D721Med (cell line): ENCODE measurements at places on chromosomes 1 and 21.

- DNase-seq: no peak
Observed at GRCh38 chr1:84101204-84101603, 42.9 kb upstream of the PRKACB start.

- DNase-seq: no peak
Observed at GRCh38 chr1:157696966-157697628, 3.5 kb downstream of the FCRL3 start.

GRCh38 chr1:51306950-51307349, 23.4 kb downstream of the TTC39A start:
- DNase-seq: no peak

- DNase-seq: no peak
Observed at GRCh38 chr1:200228486-200228885, 181.3 kb downstream of the ZNF281 start.

GRCh38 chr1:22670352-22670975, 17.4 kb downstream of the C1QB start:
- DNase-seq: no peak

- DNase-seq: no peak
Observed at GRCh38 chr1:4207183-4207582, 307.1 kb upstream of the C1orf174 start.

- DNase-seq: no peak
Observed at GRCh38 chr1:55049271-55049913, 10.0 kb downstream of the PCSK9 start.

DNA sequence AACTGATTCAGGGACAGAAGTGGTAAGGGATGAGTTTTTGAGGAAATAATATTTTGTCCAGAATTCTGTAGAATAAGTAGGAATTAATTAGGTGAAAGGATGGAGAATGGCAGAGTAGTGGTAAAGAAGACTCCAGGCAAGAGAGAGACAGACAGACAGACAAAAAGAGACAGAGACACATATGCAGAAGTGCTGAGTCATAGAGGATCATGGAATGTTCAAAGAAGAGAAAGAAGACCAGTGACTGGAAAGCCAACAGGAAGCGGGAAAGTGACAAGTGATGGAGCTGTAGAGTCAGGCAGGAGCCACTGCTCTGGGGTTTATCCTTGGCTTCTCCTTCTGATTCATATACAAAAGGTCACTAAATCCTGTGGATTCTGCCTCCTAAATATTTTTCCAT, 85.9 kb downstream of the UROD start:
- DNase-seq: no peak

GRCh38 chr1:22413799-22414198, 37.9 kb upstream of the ZBTB40 start:
- DNase-seq: no peak

GRCh38 chr1:112868191-112868590, 87.8 kb downstream of the SLC16A1 start:
- no peak for DNase-seq

DNA sequence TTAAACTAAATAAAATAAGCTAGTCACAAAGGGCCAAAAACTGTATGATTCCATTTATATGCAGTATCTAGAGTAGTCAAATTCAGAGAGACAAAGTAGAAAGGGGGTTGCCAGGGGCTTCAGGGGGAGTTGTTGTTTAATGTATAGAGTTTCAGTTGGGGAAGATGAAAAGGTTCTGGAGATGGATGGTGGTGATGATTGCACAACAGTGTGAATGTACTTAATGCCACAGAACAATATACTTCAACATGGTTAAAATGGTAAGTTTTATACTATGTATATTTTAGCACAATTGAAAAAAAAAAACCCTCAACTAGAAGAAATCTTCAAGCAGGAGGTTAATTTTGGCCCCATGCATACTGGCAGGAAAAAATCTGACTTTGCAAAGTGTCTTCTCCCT, 24.3 kb downstream of the VAV3 start:
- DNase-seq: no peak

DNA sequence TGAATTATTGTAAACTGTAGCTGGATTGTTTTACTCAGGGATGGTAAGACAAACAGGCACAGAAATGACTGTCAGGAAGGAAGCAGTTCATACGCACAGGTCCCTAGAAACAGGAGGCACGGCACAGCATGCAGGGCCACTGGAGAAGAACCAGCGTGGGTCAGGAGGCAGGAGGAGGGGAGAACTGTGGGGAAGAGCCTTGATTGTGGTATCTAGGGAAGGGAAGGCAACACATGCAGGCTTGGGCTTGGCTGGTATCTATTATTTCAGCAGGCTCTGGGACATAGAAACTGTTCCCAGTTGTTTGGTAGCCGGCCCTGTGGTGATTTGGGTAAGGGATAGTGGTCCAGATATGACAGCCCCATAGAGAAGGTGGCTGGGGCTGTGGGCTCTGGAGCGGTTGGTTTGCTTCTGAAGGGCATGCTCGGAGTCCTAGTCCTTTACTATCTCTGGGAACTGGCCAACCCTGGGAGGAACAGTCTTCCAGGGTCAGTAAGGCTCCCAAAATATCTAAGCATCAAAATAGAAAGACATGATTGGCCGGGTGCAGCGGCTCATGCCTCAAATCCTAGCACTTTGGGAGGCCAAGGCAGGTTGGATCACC, 43.1 kb upstream of the CCSAP start:
- no peak for DNase-seq
